ENCODE measurements at places on chromosomes 4 and X.
A peak's percentile ranks its signal among the peaks of the same experiment; 100 is the strongest.

- DNase-seq = no peak
These were observed 35.6 kb downstream of the INTS6L start for GRCh38 chrX:135556055-135556454.

GRCh38 chr4:17066236-17066635, 167.8 kb upstream of the LDB2 start:
- no peak for DNase-seq

GRCh38 chrX:130994671-130995070, 63.5 kb upstream of the ARHGAP36 start:
- no peak for DNase-seq

DNA sequence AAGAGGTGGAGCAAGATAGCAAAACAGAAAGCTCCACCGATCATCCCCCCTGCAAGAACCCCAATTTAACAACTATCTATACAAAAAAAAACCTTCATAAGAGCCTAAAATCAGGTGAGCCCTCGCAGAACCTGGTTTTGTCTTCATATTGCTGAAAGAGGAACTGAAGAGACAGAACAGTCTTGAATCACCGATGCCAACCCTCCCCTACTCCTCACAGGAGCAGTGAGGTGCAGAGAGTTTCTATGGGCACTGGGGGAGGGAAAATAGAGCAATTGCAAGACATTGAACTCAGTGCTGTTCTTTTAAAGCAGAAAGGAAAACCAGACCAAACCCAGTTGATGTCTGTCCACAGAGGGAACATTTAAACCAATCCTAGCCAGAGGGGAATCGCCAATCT, 1370.3 kb downstream of the FAM133A start:
- DNase-seq = no peak

- peak; percentile 6 for DNase-seq
These were observed 6.5 kb downstream of the ZNF185 start for GRCh38 chrX:152904151-152905080.

DNA sequence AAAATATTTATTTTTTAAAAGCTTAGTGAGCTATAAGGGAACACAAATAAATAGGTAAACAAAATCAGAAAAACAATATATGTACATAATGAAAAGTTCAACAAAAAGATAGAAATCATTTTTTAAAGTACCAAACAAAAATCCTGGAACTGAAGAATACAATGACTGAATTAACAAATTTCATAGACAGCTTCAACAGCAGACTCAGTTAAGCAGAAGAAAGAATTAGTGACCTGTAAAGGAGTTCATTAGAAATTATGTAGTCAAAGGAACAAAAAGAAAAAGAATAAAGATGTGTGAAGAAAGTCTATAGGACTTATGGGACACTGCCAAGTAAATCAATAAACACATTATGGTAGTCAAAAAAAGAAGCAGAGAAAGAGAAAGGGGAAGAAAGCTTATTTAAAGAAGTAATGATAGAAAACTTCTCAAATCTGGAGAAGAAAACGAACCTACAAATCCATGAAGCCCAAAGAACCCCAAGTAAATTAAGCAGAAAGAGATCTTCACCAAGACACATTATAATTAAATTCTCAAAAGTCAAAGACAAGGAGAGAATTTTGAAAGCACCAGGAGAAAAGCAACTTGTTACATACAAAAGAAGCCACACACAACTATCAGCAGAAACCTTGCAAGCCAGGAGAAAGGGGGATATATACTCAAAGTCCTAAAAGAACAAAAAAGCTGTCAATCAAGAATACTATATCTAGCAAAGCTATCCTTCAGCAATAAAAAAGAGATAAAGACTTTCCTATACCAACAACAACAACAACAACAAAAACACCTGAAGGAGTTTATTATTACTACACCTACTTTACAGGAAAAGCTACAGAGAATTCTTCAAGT, 338.9 kb downstream of the PTTG2 start:
- DNase-seq = no peak

GRCh38 chrX:126575911-126576310, 23.3 kb upstream of the DCAF12L1 start:
- no peak for DNase-seq
